Activated naive CD4-positive, alpha-beta T cell (primary cell): ENCODE measurements at places on chromosomes 2 and 18.

DNA sequence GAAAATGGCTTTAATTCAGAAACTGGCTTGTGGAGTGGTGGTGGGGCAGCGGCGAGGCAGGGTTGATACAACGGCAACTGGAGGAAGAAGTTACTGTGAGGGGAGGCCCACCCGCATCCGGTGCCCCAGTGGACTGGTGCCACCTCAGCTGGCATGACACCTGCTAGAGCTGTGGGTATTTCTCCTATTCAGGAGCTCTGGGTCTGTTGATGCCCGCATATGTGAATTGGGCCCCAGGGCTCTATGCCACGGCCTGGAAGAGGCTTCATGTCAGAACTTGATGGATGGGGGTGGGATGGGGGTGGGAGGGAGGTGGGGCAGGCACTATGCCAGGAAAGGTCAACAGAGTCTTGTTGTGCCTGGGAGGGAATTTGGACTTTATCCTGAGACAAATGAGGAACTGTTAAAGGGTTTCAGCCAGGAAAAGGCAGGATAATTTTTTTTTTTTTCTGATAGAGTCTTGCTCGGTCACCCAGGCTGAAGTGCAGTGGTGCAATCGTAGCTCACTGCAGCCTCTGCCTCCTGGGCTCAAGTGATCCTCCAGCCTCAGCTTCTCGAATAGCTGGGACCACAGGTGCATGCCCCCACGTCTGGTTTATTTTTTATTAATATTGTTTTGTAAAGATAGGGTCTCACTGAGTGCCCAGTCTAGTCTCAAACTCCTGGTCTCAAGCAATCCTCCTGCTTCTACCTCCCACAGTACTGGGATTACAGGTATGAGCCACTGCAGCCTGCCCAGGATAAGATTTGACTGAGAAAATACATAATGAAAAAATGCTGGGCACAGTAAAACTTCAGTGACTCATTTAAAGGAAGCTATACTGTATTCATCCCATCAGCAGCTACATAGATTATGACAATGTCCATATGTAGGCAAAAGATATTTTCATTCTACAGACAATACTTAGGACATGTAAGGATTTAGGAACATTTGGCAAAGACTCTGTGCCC lies 52.6 kb downstream of the SH2D6 start:
- DNase-seq = no peak

- no peak for DNase-seq
Observed at GRCh38 chr2:203802342-203803052, 65.1 kb upstream of the CTLA4 start.

DNA sequence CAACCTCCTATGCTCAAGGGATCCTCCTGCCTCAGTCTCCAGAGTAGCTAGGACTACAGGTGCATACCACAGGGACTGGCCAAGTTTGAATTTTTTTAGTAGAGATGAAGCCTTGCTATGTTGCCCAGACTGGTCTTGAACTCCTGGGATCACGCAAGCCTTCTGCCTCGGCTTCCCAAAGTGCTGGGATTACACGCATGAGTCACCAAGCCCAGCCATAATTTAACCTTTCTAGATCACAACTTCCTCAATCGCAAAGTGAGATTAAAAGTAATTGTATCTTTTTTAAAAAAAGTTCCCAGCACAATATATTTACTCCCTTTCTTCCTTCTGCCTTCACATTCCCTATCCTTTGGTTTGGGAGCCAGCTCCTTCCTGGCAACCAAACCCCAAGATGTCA lies 5.8 kb upstream of the PPP1CB start:
- no peak for DNase-seq

DNA sequence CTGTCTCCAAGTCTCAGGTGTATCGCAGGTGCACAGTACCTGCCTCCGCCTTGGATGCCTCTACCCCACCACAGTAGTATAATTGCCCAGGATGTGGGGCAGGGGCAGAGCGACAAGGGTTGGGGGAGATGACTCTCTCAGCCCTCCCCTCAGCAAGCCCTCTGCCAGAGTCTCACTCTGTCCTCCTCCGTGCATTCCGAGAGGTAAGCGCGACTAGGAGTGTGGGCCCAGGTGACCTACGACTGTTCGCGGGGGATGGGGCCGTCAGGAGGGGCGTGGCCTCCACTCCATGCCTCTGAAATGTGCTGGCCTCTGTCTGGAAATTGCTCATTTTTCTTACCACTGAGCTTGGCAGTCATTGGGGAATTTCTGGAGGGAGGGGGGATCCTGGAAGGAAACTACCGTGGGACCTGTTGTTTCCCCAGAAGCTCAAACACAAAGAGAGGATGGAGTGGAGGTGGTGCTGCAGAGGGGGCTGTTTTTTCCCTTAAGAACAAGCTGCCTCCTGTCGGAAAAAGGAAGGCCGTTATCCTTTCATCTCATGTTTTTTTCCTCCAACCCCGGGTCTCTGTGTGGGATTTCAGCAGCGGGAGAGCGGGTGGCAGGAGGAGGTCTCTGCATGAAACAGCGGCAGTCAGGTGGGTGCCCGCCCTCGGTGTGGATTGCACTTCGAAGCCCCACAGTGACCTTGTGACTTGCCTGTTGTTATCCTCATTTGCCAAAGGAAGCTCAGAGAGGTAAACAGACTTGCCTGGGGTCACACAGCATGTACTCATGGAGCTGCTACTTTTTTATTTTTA lies 13.0 kb upstream of the RALB start:
- DNase-seq = no peak

DNA sequence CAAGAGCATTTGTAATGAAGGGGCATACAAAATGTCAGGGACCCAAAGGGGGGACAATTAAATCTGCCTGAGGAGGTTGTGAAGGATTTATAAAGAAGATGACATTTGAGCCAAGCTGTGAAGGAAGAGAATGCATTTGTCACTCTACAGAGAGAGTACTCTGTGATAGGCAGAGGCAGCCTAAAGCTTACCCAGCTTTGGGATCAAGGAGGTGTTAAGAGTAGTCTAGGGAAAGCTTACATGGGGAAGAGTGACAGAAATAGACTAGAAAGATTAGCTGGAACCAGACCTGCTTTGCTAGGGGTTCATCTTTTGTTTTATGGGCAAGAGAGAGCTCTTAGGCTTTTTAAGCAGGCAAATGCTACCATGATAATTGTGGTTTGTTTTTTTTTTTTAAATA lies 169.1 kb upstream of the CYP26B1 start:
- DNase-seq = no peak

DNA sequence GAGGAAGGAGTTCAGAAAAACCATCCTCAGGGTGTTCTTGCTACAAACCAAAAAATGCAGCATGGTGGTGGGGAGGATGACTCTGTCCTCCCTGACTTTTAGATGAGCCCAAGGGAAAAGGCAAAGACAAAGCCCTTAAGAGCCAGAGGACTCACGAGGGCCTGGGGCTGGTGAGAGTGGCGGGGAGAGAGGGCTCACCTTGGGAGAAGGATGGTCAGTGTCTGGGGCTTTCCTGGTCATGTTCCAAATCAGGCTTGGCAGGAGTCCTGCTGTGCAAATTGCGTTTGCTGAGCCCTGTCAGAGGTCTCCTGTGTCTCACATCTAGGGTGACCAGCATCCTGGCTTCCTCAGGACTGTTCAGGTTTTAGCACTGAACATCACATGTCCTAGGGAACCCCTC lies 4.7 kb downstream of the UGT1A1 start:
- no peak for DNase-seq
